Effector memory CD4-positive, alpha-beta T cell (primary cell): ENCODE measurements at places on chromosomes 11 and 22.

- no peak for DNase-seq
- H3K4me1 ChIP-seq: peaks cover 11% of the 10 kb centered on the region
- no peaks in the 10 kb centered on the region for H3K27me3 ChIP-seq
- H3K27ac ChIP-seq: no peak overlapping the region
Observed at GRCh38 chr22:37571258-37571991, 8.5 kb downstream of the LGALS2 start.

DNA sequence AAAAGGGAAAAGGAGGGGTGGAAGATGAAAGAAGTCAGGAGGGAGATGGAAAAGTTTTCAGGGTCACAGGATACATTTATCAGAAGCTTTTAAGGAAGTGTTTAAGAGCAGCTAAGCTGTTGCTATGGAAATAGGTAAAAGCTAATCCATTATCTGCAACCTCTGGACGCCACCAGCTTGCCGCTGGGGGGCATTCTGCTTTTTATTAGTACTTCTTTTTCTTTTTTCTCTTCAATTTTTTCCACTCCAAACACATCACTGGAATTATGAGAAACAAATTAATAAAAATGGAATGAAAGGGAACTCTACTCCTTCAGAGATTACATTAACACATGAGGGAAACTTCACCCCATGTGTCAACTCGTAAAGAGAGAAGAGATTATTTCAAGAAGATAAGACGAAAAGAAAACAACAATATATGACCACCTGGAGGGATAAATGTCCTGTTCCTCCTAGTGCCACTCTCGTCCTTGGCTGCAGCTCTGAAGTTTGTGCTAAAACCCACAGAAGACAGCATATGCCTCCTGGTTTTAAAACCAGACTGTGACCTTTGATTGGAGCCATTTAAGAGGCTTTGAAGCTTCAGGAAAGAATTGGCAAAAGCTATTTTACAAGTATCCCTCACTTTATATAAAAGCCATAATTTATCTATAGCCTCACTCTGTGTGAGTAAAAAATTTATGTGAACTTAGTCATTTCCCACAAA is 972.8 kb downstream of the OPCML start:
- DNase-seq: no peak
- H3K27me3 ChIP-seq: no peaks in the 10 kb centered on the region
- no peaks in the 10 kb centered on the region for H3K36me3 ChIP-seq
- H3K27ac ChIP-seq: no peak overlapping the region
- no peaks in the 10 kb centered on the region for H3K4me1 ChIP-seq
- no peak overlapping the region for H3K4me3 ChIP-seq

DNA sequence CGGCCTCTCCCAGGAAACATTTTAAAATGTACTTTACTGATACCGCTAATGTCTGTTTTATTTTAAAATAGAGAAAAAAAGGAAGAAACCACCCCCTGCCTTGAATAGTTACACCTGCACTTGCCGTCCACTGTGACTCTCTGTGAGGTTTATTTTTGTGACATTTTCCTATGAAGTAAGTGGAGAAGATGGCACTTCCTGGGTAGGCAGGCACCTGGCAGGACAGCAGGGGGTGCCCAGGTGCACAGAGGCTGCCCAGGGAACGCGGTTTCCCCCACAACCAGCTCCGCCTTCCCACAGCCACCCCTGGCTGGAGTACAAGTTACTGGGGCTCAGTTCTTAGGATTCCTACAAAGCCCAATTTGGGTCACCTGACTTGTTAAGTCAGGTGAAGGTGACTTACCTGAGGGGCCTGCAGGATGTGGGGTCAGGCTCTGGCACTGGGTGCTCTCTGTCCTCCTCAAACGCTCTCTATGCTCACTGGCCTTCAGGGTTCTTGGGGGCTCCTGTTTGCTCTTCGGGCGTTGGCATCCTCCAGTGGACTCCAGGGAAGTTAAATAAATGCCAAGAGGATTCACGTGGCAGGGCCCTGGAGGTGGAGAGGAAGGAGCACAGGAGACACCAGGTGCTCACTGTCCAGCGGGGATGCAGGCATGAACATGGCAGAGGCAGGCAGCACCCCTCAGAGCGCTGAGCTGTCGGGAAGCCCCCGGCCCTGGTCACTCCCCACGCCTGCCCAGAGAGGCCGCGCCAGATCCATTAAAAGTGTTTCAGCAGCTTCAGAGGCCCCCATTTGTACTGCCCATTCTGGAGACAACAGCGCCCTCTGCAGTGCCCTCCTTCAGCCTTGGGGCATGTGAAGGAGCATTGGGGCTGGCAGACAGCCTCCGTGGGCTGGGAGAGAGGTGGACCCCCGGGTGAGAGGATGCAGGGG is 1021.2 kb downstream of the TBC1D22A start:
- H3K36me3 ChIP-seq: no peaks in the 10 kb centered on the region
- H3K4me1 ChIP-seq: no peaks in the 10 kb centered on the region
- H3K4me3 ChIP-seq: no peak overlapping the region
- no peak for DNase-seq

DNA sequence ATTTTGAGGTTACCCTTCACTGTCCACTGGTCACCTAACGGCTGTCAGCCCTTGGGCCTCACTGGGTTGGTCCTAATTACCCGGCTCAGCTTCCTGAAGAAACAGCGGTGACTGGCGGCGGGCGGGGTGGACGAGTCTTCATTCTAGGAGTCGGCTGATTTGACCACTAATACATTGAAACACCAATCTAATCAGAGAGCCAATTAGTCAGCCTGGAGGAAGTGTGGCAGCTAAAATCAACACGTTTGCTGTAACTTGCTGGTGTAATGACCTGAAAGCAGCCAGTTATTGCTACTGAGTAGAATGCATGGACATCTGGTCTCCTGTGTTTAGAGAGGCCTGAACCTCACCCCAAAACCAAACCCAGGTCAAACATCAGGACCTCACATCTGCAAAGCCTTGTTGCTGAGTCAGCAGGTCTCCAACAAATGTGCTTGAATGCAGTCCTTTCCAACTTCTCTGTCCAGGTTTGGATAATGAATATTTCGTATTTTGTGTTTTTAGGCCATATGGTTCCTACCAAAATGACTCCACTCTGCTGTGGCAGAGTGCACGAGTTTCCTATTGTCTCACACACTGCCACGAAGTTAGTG is 496.4 kb downstream of the BRD1 start:
- DNase-seq: no peak
- H3K27me3 ChIP-seq: no peaks in the 10 kb centered on the region
- no peak overlapping the region for H3K27ac ChIP-seq
- H3K4me3 ChIP-seq: no peak overlapping the region
- H3K4me1 ChIP-seq: no peaks in the 10 kb centered on the region
- H3K36me3 ChIP-seq: no peaks in the 10 kb centered on the region

DNA sequence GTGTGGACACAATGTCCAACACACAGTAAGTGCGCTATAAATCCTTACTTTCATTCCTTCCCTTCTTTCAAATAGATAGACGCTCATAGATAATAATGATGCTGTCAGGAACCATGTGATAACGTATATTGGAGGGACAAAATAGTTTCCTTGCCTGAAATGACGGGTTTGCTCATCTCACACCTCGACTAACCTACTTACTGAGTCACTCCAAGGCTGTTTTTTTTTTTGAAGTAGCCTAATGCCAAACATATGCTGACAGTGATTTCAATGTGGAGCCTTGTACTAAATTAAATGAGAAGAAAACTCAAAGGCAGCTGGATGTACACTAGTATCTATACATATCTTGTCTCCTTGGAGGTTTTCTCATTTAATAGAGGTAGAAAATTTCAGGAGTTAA is 400.5 kb downstream of the NELL1 start:
- H3K4me1 ChIP-seq: no peaks in the 10 kb centered on the region
- no peaks in the 10 kb centered on the region for H3K36me3 ChIP-seq
- no peaks in the 10 kb centered on the region for H3K27me3 ChIP-seq
- no peak for DNase-seq
- H3K27ac ChIP-seq: no peak overlapping the region
- H3K4me3 ChIP-seq: no peak overlapping the region

- H3K4me3 ChIP-seq: no peak overlapping the region
- no peaks in the 10 kb centered on the region for H3K4me1 ChIP-seq
- H3K36me3 ChIP-seq: peaks cover 10% of the 10 kb centered on the region
- H3K27ac ChIP-seq: no peak overlapping the region
Observed at GRCh38 chr22:47050401-47051051, 288.1 kb downstream of the TBC1D22A start.

DNA sequence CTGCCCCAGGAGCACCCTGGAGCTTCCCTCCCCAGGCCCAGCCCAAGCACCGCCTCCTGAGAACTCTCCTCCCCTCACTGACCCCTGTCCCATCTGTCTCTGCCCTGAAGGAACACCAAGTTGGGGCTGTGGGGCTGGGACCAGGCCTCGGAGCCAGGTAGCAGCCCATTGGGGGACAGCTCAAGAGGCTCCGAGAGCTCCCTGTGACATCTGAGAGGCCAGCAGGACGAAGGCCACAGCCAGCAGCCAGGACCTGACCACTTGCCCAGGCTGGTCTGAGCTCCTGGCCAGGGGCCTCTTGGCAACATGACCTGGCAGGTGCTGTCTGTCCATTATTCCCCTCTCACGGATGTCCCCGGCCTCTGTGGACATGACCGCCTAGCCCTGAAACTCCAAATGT is 33.7 kb downstream of the IGF2 start:
- no peak overlapping the region for H3K4me3 ChIP-seq
- H3K36me3 ChIP-seq: no peaks in the 10 kb centered on the region
- no peaks in the 10 kb centered on the region for H3K27me3 ChIP-seq
- H3K27ac ChIP-seq: no peak overlapping the region
- no peaks in the 10 kb centered on the region for H3K4me1 ChIP-seq
- no peak for DNase-seq

DNA sequence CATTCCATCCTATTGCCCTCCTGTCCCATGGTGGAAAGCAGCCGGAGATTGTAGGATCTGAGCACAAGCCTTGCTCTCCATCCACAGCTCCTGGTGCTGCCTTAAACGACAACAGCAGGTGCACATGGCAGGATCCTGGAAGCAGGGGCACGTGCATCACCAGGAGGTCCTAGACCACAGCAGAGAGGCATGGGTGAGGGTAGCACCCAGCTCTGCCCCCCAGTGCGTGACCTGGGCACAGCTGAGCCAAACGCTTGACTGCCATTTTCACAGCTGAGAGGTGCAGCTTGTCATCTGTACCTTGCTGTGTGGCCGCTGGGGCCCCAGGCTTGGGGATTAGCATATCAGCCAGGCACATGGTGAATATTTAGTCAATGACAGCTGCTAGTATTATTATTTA is 92.7 kb downstream of the NTM start:
- no peak overlapping the region for H3K4me3 ChIP-seq
- no peaks in the 10 kb centered on the region for H3K27me3 ChIP-seq
- H3K36me3 ChIP-seq: no peaks in the 10 kb centered on the region
- DNase-seq: no peak
- no peaks in the 10 kb centered on the region for H3K4me1 ChIP-seq
- no peak overlapping the region for H3K27ac ChIP-seq

DNA sequence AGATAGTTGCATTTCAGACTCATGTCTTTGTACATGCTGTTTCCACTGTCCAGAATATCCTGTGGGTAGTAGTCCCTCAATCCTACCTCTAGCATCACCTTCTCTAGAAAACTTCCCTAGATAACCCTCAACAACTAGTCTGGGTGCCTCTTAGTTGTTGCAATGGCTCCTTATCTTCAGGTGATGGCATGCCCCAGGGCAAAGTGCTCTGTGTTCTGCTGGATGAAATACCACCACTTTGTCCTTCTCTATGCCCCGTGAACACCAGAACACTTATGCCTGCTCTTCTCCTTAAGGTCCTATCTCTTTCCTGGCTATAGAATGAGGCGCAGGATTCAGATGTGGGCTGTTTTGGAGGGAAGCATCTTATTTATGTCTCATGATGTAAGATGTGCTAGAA is 158.3 kb upstream of the CTSC start:
- H3K27ac ChIP-seq: no peak overlapping the region
- H3K27me3 ChIP-seq: no peaks in the 10 kb centered on the region
- H3K36me3 ChIP-seq: no peaks in the 10 kb centered on the region
- no peaks in the 10 kb centered on the region for H3K4me1 ChIP-seq
- no peak overlapping the region for H3K4me3 ChIP-seq

- no peak overlapping the region for H3K27ac ChIP-seq
- no peaks in the 10 kb centered on the region for H3K36me3 ChIP-seq
- DNase-seq: no peak
- H3K4me1 ChIP-seq: no peaks in the 10 kb centered on the region
Observed at GRCh38 chr11:134642206-134642605, 230.2 kb upstream of the B3GAT1 start.

DNA sequence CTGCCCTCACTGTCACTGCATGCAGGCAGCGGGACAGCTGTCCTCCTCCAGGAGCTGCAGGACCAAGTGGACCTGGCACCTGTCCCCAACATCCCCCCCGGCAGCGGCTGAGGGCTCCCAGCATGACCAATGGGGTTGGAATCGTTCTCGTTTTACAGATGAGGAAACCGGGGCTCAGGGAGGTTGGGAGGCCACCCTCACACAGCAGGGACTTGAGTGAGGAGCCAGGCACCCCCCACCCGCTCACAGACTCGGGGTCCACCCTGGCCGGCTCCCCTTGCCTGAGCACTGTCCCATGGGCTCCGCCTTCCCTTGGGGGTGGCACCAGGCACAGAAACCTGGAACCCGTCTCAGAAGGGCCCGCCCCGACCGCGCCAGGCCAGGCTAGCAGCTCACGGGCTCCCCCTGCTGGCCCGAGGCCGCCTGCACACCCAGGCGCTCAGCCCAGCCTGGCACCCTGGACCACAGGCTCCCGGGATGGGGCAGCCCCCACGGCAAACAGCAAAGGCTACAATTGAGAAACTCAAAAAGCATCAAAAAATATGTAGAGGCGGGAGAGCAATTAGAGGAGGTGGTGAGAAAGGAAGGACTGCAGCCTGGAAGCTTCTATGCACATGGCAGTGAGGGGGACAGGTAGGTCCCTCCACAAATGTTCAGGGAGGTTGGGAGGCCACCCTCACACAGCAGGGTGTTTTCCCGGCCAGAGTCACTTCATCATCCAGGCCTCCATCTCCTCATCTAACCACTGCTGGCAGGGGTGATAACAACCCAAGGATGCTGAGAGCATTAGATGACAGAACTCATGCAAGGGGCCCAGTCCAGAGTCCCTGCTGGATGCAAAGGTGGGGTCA is 12.8 kb downstream of the MACROD1 start:
- peak; percentile 53 for DNase-seq
- peaks cover 5% of the 10 kb centered on the region for H3K4me1 ChIP-seq
- H3K27ac ChIP-seq: no peak overlapping the region
- no peaks in the 10 kb centered on the region for H3K27me3 ChIP-seq
